ENCODE measurements at places on chromosomes 3 and 15.

- DNase-seq = no peak
Measured at GRCh38 chr15:42031198-42031915, 10.5 kb upstream of the PLA2G4E start.

GRCh38 chr3:44359146-44359751 is 20.7 kb downstream of the TCAIM start:
- DNase-seq = no peak

GRCh38 chr3:178088963-178089362 is 447.3 kb upstream of the KCNMB2 start:
- no peak for DNase-seq

- no peak for DNase-seq
Measured at GRCh38 chr3:29555590-29555989, 274.7 kb downstream of the RBMS3 start.

GRCh38 chr15:93985925-93986324 is 245.4 kb upstream of the MCTP2 start:
- DNase-seq = no peak

DNA sequence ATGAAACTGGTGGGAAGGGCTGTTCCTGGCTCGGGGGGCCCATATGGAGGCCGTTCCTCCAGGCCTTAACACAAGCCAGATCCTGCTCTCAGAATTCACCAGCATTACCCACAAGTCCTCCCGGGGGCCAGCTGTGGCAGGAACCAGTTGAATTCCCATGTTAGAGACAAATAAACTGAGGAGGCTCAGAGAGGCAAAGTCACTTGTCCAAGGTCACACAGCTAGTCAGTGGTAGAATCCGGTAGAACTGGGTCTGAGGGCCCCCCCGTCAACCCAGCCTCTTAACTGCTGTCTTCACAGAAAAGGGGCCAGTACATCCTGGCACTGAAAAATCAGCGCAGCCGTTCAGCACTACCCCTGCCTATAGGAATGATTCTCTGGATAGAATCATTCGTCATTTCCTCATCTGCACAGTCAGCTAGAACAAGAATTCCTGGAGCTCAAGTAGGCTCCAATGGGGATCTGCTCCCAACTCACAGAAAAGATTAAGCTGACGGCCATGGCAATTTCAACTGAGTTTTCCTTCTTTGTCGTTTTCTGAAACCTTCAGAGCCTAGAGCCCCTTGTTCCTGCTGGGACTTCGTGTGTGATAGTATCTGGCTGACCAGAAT is 12.2 kb upstream of the TSEN2 start:
- no peak for DNase-seq

GRCh38 chr3:173173652-173174051 is 32.6 kb upstream of the SPATA16 start:
- DNase-seq = no peak

DNA sequence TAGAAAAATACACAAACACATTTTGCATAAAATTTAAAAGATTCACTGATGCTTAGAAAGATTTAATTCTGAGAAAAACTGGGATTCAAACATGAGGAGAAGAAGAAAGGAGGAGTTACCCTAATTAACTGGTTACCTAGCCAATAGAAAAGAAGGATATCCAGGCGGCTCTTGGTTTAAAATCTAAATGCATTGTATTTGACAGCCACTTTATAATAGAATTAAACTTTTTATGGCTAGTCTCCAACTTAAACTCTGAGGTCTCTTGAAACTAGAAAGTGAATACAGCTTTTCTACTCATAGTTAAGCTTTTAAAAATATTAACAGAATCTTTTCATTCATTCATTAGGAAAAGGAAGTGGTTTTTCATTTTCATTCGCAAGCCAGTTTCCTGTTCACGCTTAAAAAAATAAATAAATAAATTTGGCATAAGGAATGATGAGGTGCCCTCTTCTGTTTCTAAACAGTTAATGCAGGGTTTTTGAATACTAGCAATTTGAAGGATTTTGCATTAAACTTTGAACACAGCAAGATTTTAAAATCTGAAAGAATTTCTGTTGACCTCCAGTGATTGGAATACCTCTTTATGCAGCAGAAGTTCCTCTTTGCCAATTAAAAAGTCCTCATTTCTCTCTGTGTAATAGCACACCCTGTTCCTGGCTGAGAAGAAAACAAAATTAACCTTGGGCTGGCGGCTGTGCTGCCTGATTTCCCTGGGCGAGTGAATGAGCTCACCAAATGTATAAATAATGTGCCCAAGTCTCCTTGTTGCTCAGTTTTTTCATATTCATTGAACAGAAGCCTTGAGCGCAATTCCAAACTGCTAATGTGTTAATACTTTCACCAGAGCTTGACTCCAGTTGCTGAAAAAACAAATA is 105.1 kb downstream of the ZMAT3 start:
- DNase-seq = no peak

DNA sequence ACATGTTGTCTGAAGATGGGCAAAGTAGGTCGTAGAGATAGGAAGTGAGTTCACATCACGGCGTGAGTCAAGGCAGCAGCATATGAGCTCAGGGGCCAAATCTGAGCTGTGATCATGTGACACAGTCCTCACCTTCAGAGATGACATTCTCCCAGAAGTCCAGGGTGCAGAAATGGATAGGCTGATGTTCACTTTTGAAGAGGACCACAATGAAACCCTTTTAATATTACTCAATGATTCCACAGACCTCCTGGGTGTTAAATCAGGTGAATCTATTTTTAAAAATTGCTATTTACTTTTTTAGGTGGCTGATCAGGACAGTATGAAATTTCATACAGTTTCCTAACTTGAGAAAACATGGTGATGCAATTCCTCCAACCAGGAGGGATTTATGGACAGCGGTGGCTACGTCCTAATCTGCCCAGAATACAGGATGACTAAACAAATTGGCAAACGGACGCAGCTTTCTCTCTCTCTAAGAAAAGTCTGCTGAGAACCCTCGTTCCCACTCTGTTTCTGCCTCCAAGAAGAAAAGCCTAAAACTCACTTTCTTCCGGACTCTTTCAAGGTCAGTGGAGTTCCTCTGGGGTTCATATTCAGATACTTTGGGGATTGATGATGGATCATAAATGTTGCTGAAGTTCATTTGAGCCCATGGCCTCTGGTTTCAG is 34.4 kb downstream of the B3GNT5 start:
- no peak for DNase-seq

GRCh38 chr3:69650066-69650419 is 89.2 kb upstream of the MITF start:
- DNase-seq = no peak

- no peak for DNase-seq
Measured at GRCh38 chr3:119604878-119605277, 7.2 kb downstream of the PLA1A start.

GRCh38 chr15:36468746-36469145 is 110.7 kb upstream of the CDIN1 start:
- no peak for DNase-seq

- no peak for DNase-seq
Measured at GRCh38 chr3:102129760-102130608, 280.7 kb downstream of the NFKBIZ start.

DNA sequence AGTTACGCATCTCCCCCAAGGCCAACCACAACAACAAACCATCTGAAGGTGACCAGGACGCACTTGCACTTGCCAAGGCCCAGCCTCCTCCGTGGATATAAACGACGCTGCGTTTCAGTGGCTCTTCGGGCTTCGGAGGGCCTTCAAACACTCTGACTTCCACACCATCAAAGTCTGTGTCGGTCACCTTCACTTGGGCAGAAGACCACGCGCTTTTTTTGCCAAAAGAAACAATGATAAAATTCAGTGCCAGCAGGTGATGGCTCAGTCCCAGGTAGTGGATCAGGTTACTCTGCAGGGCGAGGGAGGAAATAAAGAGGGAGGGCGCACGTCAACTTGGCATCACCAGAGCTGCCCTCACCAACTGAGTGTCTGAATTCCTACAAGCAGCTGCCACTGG is 63.0 kb downstream of the NCEH1 start:
- DNase-seq = no peak

GRCh38 chr3:171933441-171933840 is 90.3 kb downstream of the TMEM212 start:
- DNase-seq = no peak

GRCh38 chr15:56099311-56099710 is 105.9 kb upstream of the NEDD4 start:
- no peak for DNase-seq

GRCh38 chr3:182349951-182350517 is 443.3 kb upstream of the ATP11B start:
- DNase-seq = no peak

DNA sequence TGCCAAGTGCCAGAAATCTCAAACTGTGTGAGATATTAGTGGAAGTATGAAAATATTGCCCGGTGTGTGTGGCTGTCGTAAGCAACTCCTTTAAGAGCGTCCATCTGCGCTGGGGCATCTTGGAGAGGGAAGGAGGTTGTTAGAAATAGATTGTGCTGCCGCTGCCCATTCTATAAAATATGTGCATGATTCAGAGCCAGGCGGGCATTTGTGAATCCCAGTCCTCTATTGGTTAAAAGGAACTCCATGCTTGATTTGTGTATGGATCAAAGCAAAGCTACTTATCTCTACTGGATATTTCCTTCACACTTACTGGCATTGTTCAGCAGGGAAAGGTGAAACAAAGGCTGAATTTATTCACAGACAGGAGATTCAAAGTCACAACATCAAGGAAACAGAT is 89.6 kb upstream of the SNRK start:
- no peak for DNase-seq

DNA sequence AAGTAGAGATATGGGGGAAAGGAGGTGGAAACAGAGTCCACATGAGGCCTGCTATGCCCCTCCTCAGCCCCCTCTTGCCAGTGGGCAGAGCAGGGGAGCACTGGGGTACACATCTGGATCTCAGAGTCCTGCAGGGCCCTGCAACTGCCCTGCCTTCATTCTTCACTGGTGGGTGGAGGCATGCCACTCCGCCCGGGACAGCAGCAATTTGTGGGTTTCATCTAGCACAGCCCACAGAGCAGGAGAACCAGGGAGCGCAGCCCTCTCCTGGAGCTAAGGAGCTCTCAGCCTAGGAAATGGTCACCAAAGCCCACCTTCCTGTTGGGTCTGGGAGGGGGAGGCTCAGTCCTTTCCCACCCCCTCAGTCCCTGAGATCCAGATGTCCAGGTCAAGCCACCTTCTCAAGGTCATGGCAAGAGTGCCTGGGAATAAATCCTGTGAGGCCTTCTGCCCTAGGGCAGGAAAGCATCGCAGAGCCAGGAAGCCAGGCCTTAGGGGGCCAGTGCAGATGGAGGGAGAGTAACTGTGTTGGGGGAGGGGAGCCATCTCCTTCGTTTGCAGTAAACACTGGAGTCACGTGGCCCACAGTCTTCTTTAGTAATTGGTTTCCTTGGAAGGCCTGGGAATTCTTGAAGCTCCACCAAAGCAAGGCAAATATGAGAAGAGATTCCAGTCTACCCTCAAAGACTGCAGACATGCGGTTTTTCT is 31.0 kb downstream of the ANP32A start:
- DNase-seq = no peak

- no peak for DNase-seq
Measured at GRCh38 chr15:69316291-69316690, 17.6 kb downstream of the PAQR5 start.

- DNase-seq = no peak
Measured at GRCh38 chr3:178352326-178353005, 183.8 kb upstream of the KCNMB2 start.

DNA sequence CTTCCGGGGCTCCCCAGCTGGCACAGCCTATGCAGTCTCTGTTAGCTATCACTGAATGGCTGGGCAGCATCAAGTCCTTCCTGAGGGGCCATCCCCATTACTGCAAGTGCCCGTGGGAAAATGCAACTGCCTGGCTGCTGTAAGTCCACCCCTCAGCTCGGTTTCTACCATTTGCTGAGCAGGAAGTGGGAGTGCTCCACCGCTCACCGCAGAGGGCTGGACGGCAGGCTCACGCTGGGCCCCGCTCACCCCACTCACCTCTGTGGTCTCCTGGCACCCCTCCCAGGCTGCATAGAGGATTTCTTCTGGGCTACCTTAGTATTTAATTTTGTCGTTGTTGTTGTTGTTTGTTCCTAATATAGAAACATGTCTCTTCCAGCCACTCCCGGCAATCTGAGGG is 270.2 kb downstream of the PLCL2 start:
- DNase-seq = no peak

DNA sequence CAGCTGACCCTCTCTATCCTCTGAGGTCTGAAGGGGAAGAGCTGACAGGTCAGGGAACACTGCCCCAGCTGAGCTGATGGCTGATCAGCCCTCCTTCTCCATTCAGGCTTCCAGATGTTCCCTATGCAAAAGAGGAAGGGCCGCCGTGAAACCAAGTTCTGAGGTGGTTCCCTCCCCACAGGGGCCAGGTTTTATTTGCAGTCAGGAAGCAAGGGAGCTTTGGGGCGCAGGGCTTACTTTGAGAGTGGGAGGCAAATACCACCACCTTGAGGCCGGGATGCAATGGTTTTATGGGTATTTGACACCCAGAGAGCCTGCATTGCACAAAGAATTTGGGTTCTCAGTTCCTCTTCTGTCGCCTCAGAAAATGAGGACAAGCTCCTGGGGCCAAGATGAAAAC is 186.9 kb downstream of the ARRDC4 start:
- no peak for DNase-seq

- no peak for DNase-seq
Measured at GRCh38 chr3:16533928-16534574, 20.6 kb upstream of the RFTN1 start.

GRCh38 chr15:78018946-78019644 is 58.4 kb downstream of the TBC1D2B start:
- DNase-seq = no peak

DNA sequence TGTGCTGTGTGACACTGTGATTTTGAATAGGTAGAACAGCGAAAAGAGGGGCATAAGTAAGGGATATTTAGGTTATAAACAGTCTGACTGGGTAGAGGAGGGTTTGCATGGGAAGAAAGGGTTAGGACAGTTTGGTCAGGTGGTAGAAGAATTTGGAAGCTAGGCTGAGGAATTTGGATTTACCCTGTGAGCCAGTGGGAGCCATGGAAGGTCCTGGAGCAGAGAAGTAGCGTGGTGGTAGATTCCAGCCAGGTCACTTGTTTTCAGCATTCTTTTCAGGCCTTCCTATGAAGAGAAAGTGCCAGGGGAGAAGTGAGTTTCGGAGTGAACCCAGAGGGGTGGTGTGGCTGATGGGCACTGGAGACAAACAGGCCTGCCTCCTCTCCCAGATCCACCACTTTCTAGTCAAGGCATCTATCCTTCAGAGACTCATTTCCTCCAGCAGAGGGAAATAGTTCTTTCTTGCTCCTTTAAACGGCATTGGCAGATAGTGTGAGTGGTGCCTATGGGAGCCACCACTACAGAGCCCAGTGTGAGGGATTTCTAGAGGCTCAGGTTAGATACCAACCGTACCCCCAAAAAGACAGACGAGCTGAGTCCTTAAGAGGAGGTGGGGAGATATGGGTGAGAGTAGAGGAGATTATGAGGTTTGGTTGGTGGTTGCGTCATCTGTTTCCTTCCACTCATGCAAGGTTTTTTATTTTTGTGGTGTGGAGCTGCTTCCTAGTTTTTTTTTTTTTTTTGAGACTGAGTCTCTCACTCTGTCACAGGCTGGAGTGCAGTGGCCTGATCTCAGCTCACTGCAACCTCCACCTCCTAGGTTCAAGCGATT is 21.2 kb downstream of the PXK start:
- no peak for DNase-seq

DNA sequence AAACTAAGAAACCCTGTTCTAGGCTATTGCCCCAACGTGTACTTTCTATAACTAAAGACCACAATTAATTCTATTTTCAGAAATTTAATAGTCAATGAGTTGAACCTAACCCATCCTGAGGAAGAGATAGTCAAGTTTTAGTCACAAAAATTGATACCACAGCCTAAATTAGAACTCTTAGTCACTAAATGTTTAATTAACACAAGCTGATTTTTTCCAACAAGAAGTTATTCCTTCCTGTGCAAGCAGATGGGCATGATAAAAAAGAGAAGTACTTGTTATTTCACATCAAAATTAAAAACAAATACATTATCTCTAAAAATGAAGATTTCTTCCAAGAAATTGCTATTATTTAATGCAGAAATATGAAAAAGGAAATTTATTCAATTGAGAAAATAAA is 38.4 kb upstream of the TERB2 start:
- DNase-seq = no peak
